ENCODE measurements at places on chromosomes 5 and 9.

DNA sequence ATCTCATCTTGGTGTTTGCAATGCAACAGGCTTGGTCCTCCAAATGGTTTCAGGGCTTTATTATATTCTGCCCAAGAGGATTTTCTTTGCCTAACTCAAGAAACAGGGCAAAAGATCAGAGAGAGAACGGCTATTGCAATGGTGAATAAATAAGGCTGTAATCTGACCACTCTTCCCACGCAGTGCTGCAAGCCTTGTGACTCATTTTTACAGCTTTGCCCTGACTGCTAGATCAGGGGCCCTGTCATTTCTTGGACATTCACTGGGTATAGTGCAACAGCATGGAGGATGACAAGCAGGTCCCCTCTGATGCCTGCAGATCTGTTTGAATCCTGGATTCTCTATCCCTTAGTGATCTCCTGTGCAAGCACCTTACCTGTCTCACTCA lies 459.1 kb downstream of the EBF1 start:
- DNase-seq = no peak

DNA sequence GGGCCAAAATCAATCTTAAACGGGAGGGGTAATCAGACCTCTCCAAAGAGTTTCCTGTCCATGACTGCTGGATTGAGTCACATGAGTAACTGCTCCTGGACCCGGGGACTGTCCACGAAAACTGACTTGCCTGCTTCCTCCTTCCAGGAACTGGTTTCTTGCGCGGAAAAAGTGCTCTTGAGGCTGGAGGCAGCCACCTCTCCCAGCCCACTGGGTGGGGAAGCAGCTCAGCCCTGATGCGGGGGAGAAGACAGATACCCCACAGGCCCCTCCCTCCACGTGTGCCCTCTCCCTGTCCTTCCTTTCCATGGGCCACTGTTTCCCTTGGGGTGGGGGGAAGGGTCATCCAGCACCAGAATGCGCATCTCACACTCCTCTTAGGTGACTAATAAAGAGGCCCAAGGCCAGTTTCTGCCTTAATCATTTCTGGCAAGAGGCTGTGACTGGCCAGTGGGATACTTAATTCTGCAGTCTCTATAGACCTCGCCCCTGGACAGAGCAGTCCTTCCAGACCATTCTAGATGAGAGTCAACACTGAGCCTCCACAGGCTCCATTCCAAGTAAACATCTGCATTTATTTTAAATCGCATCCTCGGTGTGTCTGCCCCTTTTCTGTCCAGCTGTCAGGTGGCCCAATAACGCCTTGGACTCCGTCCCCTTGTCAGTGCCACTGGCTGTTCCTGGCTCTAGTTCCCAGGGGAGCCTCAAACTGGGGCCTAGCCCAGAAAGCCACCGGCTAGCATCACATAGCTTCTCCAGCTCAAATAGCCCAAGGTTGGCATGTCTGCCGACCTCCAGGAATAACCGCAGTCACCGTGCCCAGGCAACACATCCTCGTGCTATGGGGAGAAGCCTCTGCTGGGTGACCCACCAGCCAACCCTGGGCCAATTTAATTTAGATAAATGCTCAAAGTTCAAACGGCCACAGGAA lies 12.0 kb downstream of the REXO4 start:
- no peak for DNase-seq

GRCh38 chr5:110630350-110630749 lies 96.1 kb downstream of the TMEM232 start:
- DNase-seq = no peak

- no peak for DNase-seq
Observed at GRCh38 chr5:19401032-19401431, 587.0 kb downstream of the CDH18 start.

DNA sequence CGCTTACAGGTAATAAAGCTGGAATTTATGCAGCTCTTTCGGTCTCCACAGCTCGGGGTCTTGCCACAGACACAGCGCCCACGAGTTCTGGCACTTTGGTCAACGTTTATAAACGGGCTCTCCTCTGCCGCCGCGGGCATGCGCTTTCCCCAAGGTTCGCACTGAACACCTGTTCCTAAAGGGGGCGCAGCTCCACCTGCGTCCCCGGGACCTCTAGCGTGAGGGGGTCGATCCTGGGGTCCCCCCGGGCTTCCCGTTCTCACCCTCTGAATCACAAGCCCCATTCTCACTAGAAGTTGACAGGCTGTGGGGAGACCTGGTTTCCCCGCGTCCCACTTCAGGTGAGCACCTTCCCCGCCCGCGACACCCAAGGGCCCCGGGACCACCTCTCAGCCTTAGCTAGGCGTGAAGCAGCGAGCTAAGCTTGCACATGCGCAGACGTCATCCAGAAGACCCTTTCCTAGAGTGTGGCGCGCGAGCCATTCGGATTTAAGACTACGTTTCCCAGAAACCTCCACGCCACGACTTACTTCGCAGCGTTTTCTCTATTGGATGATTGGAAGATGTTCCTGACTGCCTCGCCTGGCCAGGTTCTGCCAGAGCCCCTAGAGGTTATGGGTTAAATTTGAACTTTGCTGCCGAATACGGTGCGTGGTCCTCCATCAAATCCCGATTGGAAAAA lies 21.3 kb upstream of the ZNF782 start:
- DNase-seq = peak; percentile 49

DNA sequence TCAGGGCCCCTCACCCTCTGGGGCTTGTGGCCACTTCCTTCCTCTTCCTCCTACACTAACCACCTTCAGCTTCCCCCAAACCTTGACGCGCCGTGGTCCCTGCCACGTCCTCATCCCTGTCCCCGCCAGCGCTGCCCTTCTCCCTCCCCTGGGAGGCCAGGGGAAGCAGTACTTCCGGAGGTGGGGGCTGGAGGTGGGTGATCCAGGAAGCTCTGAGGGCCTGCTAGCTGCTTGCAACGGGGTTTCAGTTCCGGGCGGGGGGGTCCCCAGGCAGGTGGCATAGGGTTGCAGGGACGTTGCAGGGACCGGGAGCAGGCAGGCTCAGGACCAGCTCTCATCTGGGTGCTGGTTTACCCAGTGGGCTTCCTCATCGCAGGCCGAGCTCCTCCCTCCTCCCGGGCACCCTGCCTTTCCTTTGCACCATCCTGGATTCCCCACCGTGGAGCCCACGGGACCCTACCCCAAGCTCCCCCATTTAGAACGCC lies 70.0 kb downstream of the RXRA start:
- peak; percentile 61 for DNase-seq
